ENCODE measurements at places on chromosomes 16 and 17.
A peak's percentile ranks its signal among the peaks of the same experiment; 100 is the strongest.

- DNase-seq: no peak
Observed at GRCh38 chr17:80006339-80006720, 29.3 kb downstream of the TBC1D16 start.

DNA sequence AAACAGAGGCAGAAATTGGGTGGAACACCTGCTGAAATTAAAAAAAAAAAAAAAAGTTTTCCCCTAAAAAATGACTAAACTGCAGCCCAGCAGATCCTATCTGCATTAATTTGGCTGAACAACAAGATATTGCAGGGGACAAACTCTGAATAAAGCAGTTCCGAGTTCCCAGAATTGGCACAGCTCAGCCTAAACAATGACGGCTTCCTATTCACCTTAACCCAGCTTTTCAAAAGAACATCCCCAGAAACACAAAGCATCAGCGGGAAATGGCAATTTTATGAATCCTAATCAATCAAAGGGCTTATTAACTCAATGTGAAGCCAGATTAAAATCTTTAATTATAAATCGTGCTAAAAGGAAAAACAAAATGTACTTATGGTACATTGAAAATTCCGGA, 497.8 kb upstream of the ZFHX3 start:
- no peak for DNase-seq

GRCh38 chr16:66751992-66752322, 548 bp upstream of the DYNC1LI2 start:
- DNase-seq: no peak

- DNase-seq: no peak
Observed at GRCh38 chr17:17067257-17067656, 25.0 kb downstream of the MPRIP start.

DNA sequence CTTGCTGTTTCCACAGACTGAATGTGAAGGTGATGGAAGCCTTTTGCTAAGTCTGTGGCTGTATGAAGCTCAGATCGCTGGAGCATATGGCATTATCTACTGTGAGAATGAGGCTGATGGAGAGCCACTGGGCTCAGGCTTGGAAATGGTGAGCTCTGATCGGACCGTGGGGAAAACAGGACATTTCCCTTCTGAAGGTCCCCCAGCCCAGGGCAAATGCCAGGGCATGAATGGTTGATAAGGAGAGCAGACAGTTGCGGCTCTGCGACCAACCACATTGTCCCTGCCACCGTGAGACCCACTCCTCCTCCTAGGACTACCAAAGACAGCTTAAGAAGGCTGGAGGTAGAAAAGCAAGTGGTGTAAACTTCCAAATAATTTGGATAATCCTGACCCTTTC, 4.7 kb upstream of the CUEDC1 start:
- no peak for DNase-seq

DNA sequence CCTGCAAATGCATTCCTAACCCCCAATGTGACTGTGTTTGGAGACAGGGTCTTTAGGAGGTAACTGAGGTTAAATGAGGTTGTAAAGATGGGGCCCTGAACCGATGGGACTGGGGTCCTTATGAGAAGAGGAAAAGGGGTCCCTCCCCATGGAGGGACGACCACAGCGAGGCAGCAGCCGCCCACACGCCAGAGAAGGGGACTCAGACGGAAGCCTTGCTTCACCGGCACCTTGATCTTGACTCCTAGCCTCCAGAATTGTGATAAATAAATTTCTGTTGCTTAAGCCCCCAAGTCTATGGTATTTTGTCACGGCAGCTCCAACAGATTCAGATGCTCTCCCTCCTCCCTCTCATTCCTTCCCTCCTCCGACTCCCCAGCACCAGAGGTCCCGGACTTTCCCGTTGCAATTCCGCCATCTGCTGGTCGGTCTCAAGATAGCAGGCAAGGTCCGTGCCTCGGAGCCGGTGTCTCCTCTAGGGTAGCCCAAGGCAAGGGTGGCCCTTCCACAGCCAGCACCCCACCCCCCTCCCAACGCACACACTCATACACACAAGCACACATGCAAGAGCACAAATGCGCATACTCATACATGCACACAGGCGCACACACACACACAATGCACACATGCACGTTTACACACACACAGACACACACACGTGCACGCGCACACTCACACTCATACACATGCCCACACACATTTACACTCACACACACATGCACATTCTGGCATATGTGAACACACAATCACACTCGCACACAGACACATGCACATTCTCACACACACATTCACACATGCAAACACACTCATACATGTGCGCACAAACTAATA, 23.1 kb upstream of the C16orf78 start:
- DNase-seq: peak; percentile 27

DNA sequence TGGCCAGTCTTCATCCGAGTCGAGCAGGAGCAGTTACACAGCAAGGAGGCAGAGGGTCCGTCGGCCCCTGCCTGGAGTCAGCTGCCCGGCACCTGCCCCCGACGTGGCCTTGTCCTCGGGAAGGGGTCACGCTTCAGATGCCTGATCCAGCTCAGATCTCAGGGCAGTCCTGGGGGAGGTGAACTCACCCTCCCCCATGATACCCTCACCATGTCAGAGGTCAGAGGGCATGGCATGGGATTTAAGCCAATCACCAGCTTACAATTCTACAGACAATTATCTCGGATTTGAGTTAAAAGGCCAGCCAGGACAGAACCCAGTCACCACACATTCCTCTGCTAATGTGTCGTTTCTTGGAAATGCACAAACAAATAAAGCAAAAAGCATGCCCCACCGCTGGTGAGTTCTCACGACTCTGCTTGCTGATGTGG, 211.3 kb downstream of the FOXL1 start:
- no peak for DNase-seq

DNA sequence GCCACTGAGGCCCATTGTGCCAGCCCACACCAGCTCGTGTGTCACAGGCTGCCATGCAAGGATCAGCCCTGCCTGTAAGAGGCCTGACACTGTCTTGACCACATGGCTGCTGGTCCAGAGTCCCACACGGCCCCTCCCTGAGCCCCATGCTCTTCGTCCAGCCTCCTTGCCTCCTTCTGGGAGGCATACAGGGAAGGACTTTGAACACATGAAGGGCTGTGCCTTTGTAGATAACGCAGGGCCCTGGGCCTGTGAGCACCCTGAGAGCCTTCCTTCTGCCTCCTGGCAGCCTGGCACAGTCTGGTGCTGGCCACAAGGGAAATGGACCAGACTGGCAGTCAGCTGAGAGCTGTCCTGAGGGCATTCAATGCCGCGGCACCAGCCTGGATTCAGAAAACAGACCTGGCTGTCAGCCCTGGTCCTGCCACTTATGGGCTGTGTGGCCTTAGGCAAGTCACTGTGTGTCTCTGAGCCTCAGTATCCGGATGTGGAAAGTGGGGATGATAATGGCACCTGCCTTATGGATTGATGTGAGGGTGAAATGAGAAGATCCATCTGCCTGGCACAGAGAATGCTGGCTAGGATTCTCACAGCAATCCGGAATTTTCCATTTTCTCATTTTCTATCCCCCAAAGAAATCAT, 19.2 kb upstream of the SPNS2 start:
- DNase-seq: no peak
